ENCODE measurements at places on chromosomes 5 and 9. TPM values are rescaled to one million over a fixed set of nuclear protein-coding genes. Genes with fewer than 3 reads are reported as not detected.

BAAT gene
- total RNA-seq, result 1.3 TPM

- no peak for DNase-seq
Measured at GRCh38 chr5:168707716-168708695, 128.8 kb upstream of the PANK3 start.

GRCh38 chr5:1338506-1339070 lies 6.3 kb downstream of the CLPTM1L start:
- no peak for DNase-seq

DNA sequence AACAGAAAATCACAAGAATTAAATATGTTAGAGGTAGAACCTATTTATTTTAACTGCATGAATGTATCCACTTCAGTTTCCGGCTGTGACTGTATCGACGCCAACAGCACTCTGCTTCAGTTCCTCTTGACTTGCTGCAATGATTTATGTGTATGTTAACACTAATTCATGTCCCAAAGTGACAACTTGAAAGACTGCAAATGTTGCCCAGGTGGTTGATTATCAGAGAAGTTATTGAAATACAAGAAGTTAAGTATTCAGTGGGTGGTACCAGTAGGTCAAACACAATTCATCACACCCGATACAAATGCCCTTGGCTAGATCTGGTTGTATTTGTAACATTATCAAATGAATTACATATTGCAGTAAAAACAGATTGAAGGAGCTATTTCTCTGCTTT lies 622.7 kb upstream of the CDH18 start:
- DNase-seq, result no peak

GRCh38 chr9:99360026-99360425 lies 137.9 kb downstream of the SEC61B start:
- no peak for DNase-seq

DNA sequence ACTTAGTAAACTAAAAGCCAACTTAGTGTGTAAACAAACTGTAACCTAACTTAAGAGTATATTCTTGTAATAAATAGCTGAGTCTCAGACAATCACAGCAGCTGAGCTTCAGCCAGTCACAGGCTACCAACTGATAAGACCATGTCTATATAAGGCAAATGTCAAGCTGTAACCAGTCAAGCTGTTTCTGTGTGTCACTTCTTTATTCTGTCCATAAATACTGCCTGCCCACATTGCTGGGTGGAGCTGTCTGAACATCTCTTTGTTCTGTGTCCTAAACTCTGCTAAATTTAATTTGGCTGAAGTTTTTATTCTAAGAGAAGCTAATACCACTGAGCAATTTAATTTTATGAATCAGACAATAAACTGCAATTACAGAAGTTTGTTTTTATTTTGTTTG lies 412.1 kb upstream of the CDH10 start:
- DNase-seq, result no peak

GRCh38 chr5:141319202-141319601 lies 1.4 kb downstream of the TAF7 start:
- no peak for DNase-seq

DNA sequence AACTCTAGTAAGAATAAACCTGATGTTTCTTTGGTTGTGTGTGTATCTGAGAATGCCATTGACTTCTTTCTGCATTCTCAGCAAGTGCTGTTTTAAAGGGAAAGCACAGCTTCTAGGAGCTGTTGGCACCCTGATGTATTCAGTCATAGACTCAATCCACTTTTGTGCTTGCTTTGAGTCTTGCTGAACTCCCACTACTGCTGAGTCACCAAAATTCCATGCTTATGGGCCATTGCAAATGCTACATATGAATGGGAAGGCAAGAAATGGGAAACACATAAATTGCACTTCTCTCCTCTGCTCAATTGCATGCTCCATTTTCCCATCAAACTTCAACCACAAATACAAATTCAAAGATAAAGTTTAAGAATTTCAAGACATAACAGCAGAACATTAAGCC lies 9.8 kb upstream of the FTMT start:
- DNase-seq, result no peak

DNA sequence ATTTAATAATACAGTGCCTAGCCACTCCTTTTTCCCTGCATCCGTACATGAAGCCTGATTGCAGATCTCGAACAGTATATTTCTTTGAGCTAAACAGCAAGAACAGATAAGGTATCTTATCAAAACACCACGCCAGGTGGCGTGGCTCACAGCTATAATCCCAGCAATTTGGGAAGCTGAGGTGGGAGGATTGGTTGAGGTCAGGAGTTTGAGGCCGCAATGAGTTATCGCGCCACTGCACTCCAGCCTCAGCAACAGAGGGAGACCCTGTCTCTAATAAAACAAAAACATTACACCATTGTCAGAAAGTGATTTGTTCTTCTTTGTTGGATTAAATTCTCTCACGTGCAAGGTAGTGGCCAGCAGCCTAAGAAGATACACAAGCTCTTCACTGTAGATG lies 291.2 kb upstream of the DMRT1 start:
- DNase-seq, result no peak

GRCh38 chr5:67192719-67193438 lies 3.7 kb downstream of the CD180 start:
- DNase-seq, result no peak

GRCh38 chr9:36802201-36802920 lies 229.7 kb downstream of the MELK start:
- DNase-seq, result no peak

OBP2B gene
- not detected for total RNA-seq

GRCh38 chr5:139690064-139690802 lies 42.1 kb downstream of the CXXC5 start:
- DNase-seq, result no peak

IL4 gene
- total RNA-seq, result not detected

DNA sequence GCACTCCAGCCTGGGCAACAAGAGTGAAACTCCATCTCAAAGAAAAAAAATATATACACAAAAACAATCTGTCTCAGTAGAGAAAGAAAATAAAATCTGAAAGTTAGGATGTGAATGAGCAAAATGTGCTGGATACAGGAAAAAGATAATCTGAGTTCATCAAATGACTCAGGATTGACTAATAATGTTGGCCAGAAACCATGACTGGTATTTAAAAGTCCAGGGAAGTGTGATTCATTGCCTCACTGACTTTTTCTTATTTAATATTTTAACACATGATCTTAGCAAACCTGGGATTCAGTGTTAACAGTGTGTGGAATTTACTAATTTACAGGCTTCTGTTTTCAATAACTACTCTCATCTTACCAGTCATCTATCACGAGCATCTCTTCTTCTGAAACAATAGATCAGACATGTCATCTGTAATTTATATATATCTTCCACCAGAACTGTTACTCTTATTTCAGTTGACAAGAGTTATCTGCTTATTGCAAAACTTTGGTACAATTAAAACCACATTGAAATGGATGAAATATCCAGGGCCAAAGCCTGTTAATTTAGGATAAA lies 256.7 kb downstream of the CDH12 start:
- no peak for DNase-seq

- no peak for DNase-seq
Measured at GRCh38 chr5:171861381-171861780, 75.8 kb downstream of the SMIM23 start.

GRCh38 chr5:72518001-72518683 lies 10.9 kb upstream of the ZNF366 start:
- no peak for DNase-seq

DNA sequence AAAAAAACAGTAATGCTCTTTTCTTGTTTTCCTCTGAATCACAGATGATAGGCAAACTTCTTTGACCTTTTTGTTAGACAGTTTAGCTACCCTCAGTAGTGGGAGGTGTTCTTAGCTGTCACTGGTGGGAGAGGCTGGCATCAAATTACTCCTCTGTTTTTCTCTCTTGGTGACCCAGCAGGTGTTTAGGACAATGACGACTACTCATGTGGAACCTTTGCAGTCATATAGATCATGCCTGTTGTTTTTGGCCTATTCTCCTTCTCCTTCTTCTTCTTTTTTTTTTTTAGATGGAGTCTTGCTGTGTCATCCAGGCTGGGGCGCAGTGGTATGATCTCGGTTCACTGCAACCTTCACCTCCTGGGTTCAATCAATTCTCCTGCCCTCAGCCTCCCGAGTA lies 15.4 kb upstream of the NPR2 start:
- DNase-seq, result no peak

- no peak for DNase-seq
Measured at GRCh38 chr9:126617003-126617822, 3.5 kb downstream of the LMX1B start.

- peak; percentile 27 for DNase-seq
Measured at GRCh38 chr9:1604942-1605560, 410.1 kb upstream of the SMARCA2 start.

GRCh38 chr5:88680253-88681132 lies 202.5 kb downstream of the MEF2C start:
- peak; percentile 86 for DNase-seq

Measured in Caco-2 (cell line).